ENCODE measurements at places on chromosomes 1 and 21.

DNA sequence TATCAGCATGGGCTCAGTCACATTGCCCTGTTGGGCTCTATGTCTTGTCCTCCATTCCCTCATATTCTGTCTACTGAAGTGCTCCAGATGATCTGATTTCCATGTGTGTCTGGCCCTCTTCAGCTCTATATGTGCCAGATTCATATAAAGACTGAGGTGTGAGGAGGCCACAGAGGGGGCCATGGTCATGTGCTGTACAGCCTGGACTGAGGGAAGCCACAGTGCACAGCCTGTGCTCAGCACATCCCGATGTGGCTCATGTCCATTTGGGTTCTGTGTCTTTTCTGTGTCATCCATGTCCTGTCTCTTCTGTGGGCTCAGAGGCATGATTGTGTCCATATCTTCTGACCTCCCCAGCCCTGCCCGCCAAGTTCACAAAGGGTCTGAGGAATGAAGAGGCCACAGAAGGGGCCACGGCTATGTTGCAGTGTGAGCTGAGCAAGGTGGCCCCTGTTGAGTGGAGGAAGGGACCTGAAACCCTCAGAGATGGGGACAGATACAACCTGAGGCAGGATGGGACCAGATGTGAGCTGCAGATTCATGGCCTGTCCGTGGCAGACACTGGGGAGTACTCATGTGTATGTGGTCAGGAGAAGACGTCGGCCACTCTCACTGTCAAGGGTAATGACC, 97.0 kb downstream of the OBSCN start:
- no peak for DNase-seq

DNA sequence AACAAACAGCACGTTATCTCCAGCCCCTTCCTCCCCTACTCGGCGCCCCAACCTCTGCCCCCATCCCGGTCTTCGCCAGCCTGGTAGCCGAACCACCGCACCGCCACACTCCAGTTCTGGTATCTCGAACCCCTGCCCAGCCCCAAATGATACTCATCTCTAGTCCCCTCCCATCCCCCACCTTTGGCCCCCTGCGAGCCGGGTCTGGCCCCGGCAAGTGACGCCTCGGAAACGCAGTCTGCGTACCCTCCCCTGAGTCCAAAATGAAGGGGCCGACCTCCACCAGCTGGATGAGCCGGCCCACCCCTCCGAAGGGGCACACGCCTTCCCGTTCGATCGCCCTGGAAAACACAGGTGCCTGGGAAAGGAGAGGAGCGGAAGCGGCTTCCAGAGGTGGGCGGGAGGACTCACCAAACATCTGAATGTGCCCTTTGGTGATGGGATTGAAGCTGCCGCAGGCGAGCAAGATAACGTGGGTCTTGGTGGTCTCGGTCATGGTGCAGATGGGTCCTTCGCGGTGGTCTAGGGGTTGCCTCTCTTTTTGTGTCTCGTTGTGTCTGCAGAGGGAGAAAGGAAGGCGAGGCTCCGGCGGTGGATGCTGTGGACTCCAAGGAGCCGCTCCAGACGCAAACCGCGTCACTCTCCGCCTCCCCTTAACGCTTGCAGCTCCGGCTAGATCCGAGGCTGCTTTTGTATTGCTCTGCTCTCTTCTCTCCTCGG, at the start of gene NMNAT2:
TSS of gene NMNAT2 (minus strand) at position 609 of the 720 bp plus-strand sequence. CDS start at position 496, 113 bp downstream.
- DNase-seq, result peak; percentile 69

GRCh38 chr1:55623311-55623710, 408.1 kb upstream of the USP24 start:
- no peak for DNase-seq

DNA sequence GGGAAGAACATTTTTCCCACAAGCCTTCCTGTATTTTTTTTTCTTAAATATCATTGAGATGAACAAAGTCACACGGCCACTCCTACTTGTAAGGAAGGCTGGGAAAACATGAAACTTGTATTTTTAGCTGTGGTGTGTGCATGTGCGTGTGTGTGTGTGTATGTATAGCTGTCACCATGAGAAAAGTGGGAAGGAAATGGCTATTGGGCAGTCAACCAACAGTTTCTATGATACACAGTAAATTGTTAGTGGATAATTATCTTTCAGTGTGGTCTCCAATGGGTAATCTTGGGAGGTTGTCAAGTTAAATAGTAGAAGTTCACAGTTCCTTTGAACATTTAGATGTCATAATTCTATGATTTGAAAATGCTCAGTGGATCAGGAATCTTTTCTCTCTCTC, 132.7 kb upstream of the USP24 start:
- no peak for DNase-seq

- DNase-seq, result no peak
Measured at GRCh38 chr21:38261851-38262250, 5.1 kb downstream of the KCNJ15 start.
